Fibroblast of the aortic adventitia (primary cell): ENCODE measurements at places on chromosomes 7 and 10. TPM values are rescaled to one million over a fixed set of nuclear protein-coding genes. Genes with fewer than 3 reads are reported as not detected.

CDCA7L gene
- total RNA-seq, result 39.1 and 116 TPM in 2 replicates

H2BK1 gene
- total RNA-seq, result not detected in 2 replicates

GIMAP8 gene
- total RNA-seq, result 0.09 and 0.16 TPM in 2 replicates

PDZD7 gene
- 0.16 and 0.27 TPM in 2 replicates for total RNA-seq

BZW2 gene
- total RNA-seq, result 35.6 and 61.8 TPM in 2 replicates

SPDYE8 gene
- total RNA-seq, result not detected in 2 replicates

ANXA8 gene
- total RNA-seq, result 0.18 and 1.5 TPM in 2 replicates

ARL5B gene
- 11.6 and 18.0 TPM in 2 replicates for total RNA-seq

ARHGAP12 gene
- total RNA-seq, result 44.2 and 77.9 TPM in 2 replicates

LRIT1 gene
- not detected in 2 replicates for total RNA-seq

CYP51A1 gene
- 119 and 120 TPM in 2 replicates for total RNA-seq

GBX1 gene
- not detected in 2 replicates for total RNA-seq

INMT gene
- total RNA-seq, result 2.5 and 219 TPM in 2 replicates

UNC5B gene
- 20.6 and 35.7 TPM in 2 replicates for total RNA-seq

PLEKHS1 gene
- total RNA-seq, result not detected in 2 replicates

STEAP2 gene
- 16.0 and 28.4 TPM in 2 replicates for total RNA-seq

SUN3 gene
- not detected in 2 replicates for total RNA-seq

ELN gene
- total RNA-seq, result 22.3 and 101 TPM in 2 replicates

HSPA12A gene
- 10.3 and 18.8 TPM in 2 replicates for total RNA-seq

SPDYE16 gene
- 0.09 and 0.33 TPM in 2 replicates for total RNA-seq

PVRIG gene
- not detected in 2 replicates for total RNA-seq

LIPM gene
- total RNA-seq, result 0.82 TPM in 1 of 2 replicates, not detected in the other
